Memory B cell (primary cell): ENCODE measurements at places on chromosomes 11 and 22.

DNA sequence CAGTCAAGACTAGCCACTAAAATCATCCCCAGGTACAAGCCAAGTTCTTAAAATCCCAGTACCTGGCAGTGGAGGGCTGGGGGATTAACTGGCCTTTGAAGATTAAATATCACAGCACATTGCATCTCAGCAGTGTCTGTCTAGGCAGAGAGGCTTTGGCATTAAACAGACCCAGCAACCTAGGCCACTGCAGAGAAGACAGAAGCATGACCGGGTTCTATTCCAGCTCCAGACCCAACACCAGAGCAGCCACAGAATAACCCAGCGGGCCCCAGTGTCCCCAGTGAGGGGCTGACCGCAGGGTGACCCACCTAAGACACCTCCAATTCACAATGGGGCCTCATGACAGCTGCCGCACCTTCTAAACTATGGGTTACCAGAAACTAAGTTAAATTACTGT is 88.2 kb downstream of the SHANK2 start:
- no peak for DNase-seq

DNA sequence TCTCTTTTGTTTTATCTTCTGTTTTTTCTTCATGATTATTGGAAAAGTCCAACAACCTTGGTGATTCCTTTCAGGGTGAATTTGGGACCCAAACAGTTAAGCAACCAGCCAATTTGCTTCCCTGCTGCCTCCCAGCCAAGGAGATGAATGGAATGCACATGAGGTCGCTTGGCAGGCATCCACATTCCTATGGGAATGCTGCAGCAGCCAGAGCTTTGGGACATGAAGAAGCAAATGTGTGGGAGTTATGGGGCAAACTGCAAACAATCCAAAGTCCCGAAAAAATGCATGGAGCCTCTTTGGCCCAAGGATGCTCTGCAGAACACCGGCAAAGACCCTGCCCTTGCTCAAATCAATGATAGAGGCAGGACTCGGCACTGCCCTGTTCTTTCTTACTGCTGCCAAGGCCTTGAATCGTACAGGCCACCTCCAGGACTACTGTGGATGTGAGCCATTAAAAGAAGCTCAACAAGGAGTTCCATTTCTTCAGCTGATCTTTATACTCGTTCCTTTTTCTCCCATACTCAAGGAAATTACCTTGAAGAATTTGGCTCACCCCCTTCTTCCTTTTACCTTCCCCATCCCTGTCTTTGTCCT is 117.3 kb upstream of the TEAD1 start:
- DNase-seq, result no peak

GRCh38 chr11:112597286-112597790 is 336.7 kb upstream of the PLET1 start:
- DNase-seq, result no peak

- DNase-seq, result no peak
Observed at GRCh38 chr11:119094816-119095065, 6.9 kb downstream of the DPAGT1 start.

DNA sequence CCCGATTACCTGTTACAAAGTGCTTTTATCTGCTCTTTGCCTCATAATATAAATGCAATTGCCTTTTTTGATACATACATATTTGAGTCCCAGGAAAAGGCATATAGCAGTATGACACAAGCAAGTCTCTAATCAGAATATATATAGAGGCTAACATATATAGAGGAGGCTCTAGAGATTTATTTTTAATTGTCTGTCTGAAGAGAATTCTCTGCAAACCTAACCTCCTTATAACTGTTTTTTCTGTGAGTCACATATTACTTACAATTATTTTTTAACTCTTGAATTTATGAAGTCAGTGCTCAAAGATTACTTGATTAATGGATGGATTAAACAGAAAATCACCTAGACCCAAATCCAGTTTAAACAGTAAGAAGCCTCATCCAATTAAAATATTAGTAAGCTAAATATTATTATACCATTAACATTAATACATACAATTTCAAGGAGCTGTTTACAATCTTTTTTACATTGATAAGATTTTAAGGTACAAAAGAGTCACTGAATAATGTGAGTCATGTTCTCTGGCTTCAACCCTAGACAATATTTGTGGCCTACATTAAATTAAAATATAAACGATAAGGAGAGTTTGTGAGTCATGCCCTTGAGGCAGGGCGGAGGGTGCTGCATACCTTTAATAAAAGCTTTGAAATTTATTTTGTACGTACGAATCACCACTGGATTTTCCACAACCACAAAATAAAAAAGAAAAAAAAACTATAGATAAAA is 19.2 kb upstream of the MMP13 start:
- no peak for DNase-seq

DNA sequence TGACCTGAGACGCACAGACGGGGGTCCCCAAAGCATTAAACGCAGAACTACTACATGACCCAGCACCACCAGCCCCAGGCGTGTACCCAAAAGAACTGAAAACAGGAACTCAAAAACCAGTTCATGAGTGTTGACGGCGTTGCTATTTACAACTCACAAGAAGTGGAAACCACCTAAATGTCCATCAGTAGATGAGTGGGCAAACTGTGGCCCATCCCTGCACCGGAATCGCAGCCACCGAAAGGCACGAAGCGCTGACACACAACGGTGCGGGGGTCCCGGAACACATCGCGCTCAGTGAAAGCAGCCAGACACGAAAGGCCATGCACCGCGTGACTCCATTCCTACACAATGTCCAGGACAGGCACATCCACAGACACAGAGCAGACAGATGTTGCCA is 79.2 kb downstream of the TRMU start:
- no peak for DNase-seq

GRCh38 chr11:21768388-21768787 is 424.5 kb upstream of the ANO5 start:
- DNase-seq, result no peak

DNA sequence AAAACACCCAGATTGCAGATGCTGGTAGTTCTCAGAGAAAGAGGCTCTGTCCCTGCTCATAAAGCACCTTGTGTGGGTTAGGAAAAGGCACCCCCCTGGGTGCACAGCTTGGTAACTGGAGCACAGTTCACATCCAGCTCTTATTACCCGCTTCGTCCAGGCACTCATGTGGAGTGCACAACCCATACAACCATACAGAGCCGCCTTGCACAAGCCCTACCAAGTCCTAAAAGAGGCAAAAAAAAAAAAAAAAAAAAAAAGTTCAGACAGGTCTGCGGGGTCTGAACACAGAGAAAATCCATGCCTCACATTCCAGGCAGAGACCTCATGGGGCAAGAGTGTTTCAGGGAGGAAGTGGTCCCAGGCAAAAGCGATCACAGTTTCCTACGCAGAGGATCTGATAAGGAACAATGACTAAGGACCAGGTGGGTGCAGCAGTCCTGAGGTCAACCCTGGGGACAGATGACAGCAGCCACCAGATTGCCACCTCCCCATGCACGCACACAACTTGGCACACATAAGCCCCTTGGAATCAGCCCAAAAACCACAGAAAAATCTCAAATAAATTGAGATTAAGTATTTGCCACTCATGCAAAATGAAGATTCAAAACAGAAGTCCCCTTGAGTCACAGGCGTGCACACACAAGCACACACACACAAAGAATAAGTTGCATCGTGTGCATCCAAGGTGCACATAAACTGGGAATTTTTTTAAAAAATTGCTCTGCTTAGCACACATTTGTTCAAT is 12.3 kb downstream of the MB start:
- DNase-seq, result no peak

GRCh38 chr22:40818747-40819598 is at the start of gene SLC25A17:
SLC25A17 (minus strand) TSS chr22:40819346; CDS start chr22:40819248, 98 bp downstream.
- DNase-seq, result peak; percentile 74

DNA sequence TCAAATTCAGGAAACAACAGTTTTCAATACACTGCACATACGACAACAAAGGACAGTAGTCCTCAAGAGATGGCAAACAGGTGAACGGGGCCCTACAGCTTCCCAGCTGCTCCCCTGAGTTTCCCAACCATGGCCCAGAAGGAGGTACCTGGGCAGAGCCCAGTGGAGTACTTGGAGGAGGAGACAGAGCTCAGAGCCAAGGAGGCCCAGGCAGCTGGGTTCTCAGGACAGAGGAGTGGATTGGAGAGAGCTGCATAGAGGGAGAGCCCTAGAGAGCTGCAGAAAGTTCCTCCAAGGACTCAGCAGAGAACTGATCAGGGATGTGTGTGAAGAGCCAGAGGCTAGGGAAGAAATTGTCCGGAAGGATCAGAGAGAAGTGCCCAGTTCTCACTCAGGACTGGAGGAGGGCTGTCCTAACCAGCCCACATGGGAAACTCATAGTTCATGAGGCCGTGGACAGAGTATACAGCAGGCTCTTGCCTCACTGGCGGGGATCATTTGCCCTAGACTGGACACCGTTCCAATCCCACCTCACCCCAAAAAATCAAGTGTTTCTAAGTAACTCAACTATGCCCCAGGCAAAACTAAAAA is 7.6 kb upstream of the ASCL2 start:
- DNase-seq, result no peak

DNA sequence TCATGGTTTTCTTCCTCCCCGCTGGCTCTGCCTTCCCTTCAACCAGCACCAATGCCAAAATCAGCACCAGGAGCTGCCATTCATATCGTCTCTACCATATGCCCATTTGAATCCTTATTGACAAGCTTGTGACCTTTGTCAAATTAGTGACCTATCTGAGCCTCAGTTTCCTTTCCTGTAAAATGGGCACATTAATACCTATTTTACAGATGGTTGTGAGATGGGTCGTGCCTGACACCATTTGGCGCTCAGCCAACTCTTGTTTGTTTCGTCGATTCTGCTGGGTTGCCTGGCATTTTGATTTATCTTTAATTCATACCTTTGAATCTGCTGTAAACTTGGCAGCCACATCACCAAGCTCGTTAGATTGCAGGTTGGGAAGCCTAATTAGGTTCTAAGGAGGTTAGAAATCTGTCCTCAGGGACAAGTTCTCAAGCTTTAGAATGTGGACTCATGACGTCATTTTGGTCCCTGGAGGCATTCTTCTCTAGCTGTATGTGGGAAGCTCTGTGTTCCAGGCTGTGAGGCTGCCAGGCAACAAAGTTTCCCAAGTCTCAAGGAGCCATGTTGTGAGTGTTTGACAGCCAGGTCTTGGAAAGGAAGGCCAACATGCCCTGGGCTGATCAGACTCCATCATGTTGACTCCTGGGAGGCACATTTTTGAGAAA is 61.0 kb downstream of the RPS6KA4 start:
- DNase-seq, result no peak

DNA sequence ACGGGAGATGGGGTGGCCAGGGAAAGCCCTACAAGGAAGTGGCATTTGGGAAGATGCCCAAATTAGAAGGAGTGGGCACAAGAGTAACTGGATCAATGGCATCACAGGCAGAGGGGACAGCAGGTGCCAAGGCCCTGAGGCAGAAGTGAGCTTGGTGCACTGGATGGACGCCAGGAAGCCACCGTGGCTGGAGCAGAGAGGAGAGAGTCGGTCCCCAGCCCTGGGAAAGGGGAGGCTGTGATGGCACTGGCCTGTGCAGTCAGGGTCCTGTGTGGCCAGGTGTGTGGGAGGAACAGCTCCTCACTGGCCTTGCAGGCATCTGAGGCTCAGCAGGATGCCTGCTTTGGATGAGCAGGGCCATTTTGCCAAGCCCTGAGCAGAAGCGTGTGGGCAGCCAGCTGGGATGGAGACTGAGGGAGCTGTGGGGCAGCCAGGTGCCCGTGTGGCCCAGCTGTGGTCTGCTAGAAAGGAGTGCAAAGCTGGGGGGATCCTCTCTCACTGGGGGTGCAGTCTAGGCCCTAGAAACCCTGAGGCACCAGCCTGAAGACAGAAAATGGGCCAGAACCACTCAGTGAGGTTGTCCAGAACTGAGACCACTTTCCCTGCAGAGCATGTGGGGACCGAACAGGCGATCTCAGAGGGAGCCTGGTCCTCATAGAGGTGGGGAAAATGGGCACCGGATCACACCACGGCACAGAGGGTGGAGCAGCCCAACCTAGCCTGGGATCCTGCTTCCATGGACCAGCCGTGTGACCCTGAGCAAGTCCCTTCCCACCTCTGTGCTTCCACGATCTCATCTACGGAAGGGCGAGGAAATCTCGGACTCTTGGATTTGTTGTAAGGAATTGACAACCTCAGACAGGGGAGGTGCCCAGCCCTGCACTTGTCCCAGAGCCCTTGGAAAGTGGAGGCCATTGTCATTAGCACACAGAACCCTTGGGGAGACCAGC is 78.6 kb upstream of the RTL6 start:
- DNase-seq, result no peak

DNA sequence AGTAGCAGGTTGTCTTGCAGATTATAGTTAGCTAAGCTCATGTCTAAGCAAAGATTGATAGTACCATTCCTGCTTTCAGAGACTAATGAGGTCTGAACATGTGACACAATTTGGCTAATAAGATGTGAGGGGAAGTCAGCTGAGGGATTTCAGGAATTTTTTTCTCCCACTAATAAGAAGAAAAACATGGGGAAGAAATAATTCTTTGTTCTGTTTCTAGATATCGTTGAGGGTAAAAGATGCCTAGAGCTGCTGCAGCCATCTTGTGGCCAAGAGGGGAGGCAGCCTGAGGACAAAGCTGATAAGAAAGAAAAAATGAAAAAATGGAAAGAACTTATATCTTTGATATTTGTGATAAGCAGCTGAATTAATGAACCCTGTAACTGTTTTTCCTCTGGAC is 1334.4 kb downstream of the LRRC4C start:
- DNase-seq, result no peak

DNA sequence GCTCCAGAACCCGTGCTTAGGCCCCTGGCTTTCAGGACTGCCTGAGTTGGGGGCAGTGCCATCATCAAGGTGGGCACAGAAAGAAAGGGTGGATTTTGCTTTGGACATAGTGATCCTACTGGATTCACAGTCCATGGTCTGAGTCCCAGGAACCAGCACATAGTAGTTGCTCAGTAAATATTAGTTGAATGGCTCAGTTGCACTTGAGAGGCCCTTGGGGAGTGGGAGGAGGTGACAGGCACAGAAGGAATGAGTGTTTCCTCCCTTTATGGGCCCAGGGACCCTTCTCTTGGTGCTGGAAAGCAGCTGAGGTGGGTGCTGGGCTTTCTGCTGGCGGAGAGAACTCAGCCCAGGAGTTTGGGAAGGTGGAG is 16.6 kb downstream of the ARHGEF17 start:
- DNase-seq, result no peak

GRCh38 chr11:87300640-87301380 is 263.1 kb downstream of the TMEM135 start:
- no peak for DNase-seq
